ENCODE measurements at places on chromosomes 5 and 9. TPM values are rescaled to one million over a fixed set of nuclear protein-coding genes. Genes with fewer than 3 reads are reported as not detected.
A peak's percentile ranks its signal among the peaks of the same experiment; 100 is the strongest.

- no peaks in the 10 kb centered on the region for H3K4me1 ChIP-seq
- no peak for DNase-seq
- H3K27me3 ChIP-seq = no peaks in the 10 kb centered on the region
- H3K4me3 ChIP-seq = no peak overlapping the region
- H3K27ac ChIP-seq = no peak overlapping the region
These were observed 69.2 kb downstream of the ANXA2R start for GRCh38 chr5:42970636-42971559.

- H3K4me1 ChIP-seq = no peaks in the 10 kb centered on the region
- H3K4me3 ChIP-seq = no peak overlapping the region
- H3K36me3 ChIP-seq = peaks cover 64% of the 10 kb centered on the region
- no peaks in the 10 kb centered on the region for H3K27me3 ChIP-seq
- DNase-seq = no peak
These were observed 19.2 kb upstream of the POMT1 start for GRCh38 chr9:131483319-131484050.

DNA sequence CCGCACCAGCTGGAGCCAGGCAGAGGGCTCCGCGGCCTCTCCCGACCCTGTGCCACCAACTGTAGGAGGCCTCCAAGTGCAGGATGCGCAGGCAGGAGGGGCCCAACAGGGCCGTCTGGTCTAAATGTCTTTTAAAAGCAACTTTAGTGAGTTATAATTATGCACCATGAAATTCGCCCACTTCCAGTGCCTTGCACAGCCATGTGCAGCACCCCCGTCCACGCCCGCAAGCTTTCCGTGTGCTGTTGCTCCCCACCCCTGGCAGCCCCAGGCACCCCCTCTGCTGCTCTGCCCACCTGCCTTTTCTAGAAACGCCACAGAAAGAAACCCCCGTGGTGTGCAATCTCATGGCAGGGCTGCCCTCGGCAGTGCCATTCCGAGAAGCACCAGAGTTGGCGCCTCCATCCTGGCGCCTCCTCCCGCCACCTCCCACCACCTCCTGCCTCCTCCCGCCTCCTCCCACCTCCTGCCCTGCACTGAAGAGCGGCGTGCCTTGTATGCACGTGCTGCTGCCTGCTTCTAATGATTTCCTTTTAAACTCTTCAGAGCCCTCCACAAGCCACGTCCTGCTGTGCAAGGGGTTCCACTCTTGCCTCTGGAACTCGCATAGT lies 7.5 kb upstream of the SLC6A18 start:
- DNase-seq = peak; percentile 13
- no peak overlapping the region for H3K27ac ChIP-seq
- no peaks in the 10 kb centered on the region for H3K36me3 ChIP-seq

DNA sequence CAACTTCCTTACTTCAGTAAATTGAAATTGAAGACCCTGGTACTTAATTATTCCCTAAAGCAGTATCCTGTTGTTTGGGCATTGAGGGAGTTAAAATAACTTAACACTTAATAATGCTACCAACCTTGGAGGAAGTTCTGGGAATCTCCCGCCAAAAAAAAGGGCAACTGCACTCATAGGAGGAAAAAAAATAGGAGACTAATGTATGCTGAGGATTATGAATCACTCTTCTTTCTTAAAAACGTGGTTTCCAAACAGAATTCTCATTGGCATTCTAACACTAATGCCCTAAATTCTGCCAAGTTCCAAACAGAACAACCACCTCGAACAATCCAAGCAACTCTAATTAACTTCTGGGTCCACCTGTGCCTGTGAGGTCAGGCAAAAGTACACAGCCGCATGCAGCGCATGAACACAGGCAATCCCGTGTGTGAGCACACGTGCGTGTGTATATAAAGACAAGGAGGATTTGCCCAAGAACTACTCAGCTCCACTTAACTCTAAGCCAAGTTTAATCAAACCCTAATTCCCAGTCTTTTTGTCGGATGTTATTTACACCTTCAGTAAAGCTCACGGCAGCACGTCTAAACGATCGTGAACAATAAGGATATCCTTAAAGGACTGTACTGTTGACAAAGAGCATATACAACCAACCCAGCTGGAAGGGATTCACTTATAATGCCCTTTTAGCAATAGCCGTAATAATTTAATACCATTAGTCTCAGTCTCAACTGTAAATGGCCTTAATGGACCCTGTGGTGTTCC lies 78.4 kb downstream of the EBF1 start:
- no peak for DNase-seq
- no peak overlapping the region for H3K4me3 ChIP-seq
- no peaks in the 10 kb centered on the region for H3K4me1 ChIP-seq

GRCh38 chr5:36300927-36301540 lies 668 bp downstream of the RANBP3L start:
- H3K36me3 ChIP-seq = no peaks in the 10 kb centered on the region
- no peak for DNase-seq
- H3K27ac ChIP-seq = no peak overlapping the region

DNA sequence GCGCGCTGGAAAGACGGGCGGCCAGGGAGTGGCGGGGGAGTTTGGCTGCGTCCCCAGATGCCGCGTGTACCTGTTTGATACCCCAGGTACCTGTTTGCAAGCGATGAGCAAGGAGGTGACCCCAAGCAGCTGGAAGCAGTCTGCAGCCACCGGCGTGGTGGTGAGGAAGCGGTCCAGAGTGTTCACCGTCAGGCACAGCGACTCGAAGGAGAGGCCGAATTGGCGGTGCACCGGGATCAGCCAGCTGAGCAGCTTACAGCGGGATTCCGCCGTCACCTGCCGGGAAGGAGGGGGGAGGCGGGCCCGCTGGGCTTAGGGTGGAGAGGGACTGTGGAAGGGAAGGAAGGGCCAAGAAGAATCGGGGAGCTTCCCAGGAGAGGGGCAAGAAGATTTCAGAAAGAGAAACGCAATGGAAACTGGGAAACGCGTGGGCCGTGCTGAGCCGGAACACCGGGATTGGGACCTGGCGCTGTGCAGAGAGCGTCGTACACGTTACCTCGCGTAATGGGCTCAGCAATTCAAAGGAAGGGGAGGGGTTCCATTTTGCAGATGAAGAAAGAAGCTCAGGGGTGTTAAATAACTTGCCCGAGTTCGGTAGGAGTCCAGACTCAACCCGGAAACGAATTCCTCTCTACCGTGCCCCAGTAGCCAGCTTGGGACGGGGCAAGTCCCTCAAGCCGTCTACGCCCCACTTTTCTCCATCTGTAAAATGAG lies 980 bp downstream of the CCNO start:
- peaks cover 16% of the 10 kb centered on the region for H3K4me1 ChIP-seq
- no peak for DNase-seq
- peaks cover 37% of the 10 kb centered on the region for H3K27me3 ChIP-seq
- H3K27ac ChIP-seq = no peak overlapping the region
- no peaks in the 10 kb centered on the region for H3K36me3 ChIP-seq

SH3PXD2B gene
- 0.50 TPM for total RNA-seq

DNA sequence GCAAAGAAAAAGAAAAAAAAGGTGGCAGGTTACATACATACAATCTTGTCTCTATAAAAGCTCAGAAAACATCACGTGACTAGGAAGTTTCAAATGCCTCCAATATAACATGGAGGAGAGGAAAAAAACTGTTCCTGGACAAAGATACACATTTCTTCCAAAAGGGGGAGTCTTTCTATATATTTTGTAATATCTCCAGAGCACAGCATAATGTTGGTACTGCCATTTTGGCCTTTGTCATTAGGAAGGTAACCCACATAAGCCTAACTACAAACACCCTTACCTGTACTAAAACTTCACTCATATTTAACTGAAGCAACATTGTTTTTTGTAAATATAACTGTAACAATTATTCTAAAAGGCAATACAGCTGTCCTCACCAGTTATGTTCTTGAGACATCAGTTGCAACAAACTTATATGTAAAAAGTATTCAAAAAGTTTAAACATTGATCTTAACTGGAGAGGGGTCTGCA lies 1.2 kb upstream of the BTF3 start:
- peaks cover 6% of the 10 kb centered on the region for H3K27me3 ChIP-seq
- no peaks in the 10 kb centered on the region for H3K36me3 ChIP-seq
- peaks cover 14% of the 10 kb centered on the region for H3K4me1 ChIP-seq
- H3K27ac ChIP-seq = no peak overlapping the region

- no peaks in the 10 kb centered on the region for H3K27me3 ChIP-seq
- H3K4me1 ChIP-seq = no peaks in the 10 kb centered on the region
- no peak overlapping the region for H3K4me3 ChIP-seq
- no peaks in the 10 kb centered on the region for H3K36me3 ChIP-seq
- DNase-seq = no peak
These were observed 122.4 kb downstream of the ADGRV1 start for GRCh38 chr5:90680921-90681563.

DNA sequence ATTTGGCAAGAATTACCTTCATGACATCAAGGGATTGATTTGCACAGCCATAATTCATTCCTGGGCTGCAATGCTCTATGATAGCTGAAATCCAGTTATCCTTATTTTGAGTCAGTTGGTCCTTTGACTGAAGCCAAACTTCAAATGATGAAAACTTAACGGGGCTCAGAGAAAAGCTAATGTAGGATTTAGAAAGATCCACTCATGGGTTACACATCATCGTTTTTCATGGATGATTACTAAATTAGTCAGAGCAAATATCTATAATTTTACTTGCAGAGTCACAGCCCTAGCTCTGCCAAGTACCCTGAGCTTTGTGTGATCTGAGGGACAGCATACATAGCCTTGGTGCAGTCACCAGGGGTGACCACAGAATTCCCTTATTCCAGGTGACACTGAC lies 27.3 kb upstream of the MUSK start:
- H3K27me3 ChIP-seq = no peaks in the 10 kb centered on the region
- H3K27ac ChIP-seq = no peak overlapping the region
- H3K36me3 ChIP-seq = no peaks in the 10 kb centered on the region
- no peak overlapping the region for H3K4me3 ChIP-seq

- H3K36me3 ChIP-seq = no peaks in the 10 kb centered on the region
- H3K27ac ChIP-seq = no peak overlapping the region
- no peak overlapping the region for H3K4me3 ChIP-seq
- no peaks in the 10 kb centered on the region for H3K4me1 ChIP-seq
- DNase-seq = no peak
- no peaks in the 10 kb centered on the region for H3K27me3 ChIP-seq
These were observed 22.5 kb downstream of the EDIL3 start for GRCh38 chr5:84362061-84362720.

GRCh38 chr5:88000877-88001276 lies 267.8 kb downstream of the TMEM161B start:
- no peaks in the 10 kb centered on the region for H3K4me1 ChIP-seq
- H3K4me3 ChIP-seq = no peak overlapping the region
- H3K27me3 ChIP-seq = no peaks in the 10 kb centered on the region

LCN15 gene
- not detected for total RNA-seq

GLDC gene
- total RNA-seq = 0.65 TPM

GRCh38 chr5:34743878-34744277 lies 87.8 kb downstream of the RAI14 start:
- H3K4me1 ChIP-seq = no peaks in the 10 kb centered on the region
- H3K36me3 ChIP-seq = no peaks in the 10 kb centered on the region
- peaks cover 3% of the 10 kb centered on the region for H3K27me3 ChIP-seq
- H3K27ac ChIP-seq = no peak overlapping the region

- no peaks in the 10 kb centered on the region for H3K36me3 ChIP-seq
- H3K27ac ChIP-seq = no peak overlapping the region
- no peak overlapping the region for H3K4me3 ChIP-seq
- H3K4me1 ChIP-seq = no peaks in the 10 kb centered on the region
- DNase-seq = no peak
These were observed 34.8 kb upstream of the DENND1A start for GRCh38 chr9:123964761-123965160.
